ENCODE measurements at places on chromosomes 5 and 9. TPM values are rescaled to one million over a fixed set of nuclear protein-coding genes. Genes with fewer than 3 reads are reported as not detected.

CARTPT gene
- total RNA-seq, result not detected

DNA sequence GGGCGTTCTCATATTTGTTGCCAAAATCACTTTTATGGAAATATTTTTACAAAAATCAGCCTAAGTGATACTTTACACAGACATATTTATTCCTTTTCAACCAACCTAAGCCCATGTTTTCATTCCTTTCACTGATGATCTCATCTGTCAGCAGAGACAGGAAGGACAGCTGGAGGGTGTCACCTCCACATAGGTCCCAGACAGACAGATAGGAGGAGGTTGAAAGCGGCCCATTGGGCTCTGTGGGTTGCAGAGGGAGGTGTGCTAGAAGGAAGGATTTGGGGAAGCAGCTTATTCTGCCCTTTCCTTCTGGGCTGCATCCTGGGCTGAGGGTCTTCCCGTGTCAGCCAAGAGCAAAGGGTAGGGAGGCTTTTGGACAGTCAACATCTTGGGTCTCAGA lies 26.0 kb upstream of the SEMA4D start:
- DNase-seq, result no peak

DNA sequence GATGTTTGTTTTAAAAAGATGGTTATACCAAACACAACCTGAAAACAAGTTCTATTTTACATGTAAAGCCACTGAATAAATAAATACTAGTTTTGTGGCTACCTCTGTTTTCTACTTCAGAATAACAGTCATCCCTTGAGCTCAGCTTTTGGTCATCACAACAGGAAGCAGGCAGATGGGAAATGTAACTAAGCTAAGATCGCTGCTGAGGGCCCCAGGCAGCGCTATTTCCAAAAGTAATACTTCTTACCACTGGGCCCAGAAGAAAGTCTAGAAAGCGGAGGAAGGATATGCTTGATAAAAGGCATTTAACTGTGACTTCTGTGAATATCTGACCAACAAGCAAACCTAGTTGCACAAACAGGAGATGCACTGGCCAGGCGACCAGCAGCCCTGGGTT lies 61.4 kb downstream of the SERINC5 start:
- DNase-seq, result no peak

DNA sequence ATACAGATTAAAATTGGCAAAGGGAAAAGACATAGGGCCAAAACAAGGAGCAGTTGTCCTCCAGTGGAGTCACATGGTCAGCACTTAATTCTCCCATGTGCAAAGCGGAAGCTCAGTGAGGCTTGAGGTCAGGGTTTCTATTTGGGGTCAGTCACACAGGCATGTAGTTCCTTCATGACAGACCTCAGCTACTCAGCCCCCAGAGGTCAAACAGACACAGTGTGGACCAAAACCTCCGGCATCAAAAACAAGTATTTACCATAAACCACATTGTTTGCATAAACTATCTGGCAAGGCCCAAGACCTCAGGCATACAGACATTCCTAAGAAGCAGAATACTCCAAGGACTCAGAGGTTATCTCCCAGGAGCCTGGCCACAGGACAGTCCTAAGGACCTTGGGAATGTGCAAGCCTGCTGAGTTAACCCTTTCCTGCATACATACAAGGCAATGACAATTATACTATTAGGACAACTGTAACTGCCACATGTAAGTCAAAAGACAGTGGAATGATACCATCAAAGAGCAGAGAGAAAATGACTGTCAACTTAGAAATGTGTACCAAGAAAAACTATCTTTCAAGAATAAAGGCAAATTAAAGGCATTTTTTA lies 28.7 kb upstream of the FNIP1 start:
- DNase-seq, result no peak

- no peak for DNase-seq
Observed at GRCh38 chr9:117494401-117495090, 79.7 kb upstream of the ASTN2 start.

Measured in glomerular endothelial cell (primary cell).